ENCODE measurements at places on chromosomes 4 and X.

DNA sequence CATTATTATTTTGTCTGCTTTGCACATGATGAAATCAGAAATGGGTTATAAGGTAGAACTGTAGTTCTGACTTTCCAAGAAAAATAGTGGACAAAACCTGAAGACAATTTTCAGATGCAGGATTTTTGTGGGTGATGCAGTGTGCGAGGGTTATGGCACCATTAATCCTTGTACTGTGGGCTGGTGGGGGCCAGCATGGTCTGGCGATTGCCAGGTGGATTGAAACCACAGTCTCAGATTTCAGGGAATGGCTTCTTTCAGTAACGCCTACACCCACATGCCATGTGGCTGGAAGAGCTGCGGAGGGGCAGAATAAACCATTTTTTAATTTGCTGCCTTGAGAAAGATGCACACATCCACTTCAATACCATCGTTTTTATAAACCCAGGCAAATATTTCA, 150.5 kb downstream of the ARSF start:
- DNase-seq = no peak

GRCh38 chr4:143394739-143395453, 58.2 kb downstream of the GAB1 start:
- DNase-seq = no peak

DNA sequence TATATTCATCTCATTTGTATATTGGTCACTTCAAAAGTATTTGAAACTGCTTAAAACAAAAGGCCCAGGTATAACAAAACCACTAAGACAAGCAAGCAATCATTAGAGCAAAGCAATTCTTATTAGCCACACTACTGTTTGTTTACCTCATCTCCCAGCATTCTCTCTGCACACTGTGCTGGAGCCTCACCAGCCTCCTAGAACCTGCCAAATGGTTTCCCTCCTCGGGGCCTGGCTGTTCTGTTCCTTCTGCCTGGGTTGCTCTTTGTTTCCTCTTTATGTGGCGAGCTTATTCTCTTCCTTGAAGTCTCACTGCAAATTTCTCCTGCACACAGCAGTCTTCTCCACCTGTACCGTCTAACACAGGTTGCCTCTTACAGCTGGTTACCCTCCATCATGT, 67.5 kb upstream of the MND1 start:
- no peak for DNase-seq

DNA sequence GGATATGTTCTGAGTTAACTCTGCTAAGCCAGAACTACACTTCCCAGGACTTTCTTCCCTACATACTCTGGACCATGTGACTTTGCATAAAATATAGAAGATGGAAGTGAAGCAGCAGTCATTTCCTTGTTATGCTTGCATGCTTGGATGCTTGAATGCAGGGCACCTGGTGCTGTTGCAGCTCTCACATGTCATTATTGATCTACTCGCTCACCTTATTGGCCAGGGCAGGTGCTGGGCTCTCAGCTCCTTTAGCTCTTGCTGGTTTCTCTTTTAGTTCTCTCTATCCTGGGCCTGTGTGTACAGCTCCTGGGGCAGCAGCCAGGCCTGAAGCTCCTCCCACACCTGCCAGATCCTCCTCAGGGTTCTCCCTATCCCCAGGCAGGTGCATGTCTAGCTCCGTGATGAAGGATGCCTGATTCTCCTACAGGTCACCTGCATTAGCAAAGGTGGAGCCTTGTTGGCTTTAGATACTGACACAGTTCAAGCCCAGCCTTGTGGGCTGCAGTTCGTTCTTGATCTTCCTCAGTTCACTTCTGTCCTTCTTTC, 53.3 kb downstream of the MED28 start:
- no peak for DNase-seq

DNA sequence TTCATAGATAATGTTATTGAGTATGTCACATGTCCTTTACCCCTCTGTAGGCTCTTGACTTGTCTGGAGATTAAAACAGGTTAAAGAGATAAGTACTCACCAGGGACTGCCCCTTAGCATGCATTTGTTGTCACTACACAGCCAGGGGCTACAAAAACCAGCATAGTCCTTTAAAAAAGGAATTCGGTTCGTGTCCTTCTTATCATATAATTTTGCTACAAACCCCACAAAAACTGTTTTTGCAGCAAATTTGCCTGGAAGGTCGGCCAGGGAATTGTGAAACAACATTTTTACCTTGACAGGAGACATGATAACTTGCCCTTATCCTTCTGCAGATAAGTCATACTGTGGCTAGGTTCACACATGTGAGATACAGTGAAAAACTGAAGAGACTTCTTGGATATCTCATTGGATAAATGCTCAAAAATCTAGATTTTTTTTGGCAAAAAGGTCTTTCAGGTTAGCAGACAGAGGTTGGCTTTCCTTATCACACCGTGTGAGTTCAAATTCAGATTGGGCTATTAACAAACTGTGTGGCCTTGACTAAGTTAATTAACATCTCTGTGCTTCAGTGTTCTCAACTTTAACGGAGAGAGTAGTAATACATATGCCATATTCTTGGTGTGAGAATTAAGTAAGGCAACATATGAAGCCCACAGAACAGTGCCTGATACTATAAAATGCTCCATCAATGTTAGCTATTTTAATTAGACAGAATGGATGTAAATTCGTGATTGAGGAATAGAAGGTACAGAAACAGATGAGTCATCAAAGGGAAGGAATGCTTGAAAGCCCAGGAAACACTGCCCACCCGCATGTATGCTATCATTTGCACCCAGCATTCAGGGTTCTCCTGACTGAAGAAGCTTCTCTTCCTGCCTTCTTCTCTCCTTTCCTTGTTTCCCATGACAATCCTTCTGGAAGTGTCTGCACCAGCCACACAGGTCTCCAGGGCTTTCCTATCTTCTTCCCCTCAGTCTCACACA, 30.0 kb downstream of the FAM9C start:
- DNase-seq = no peak

DNA sequence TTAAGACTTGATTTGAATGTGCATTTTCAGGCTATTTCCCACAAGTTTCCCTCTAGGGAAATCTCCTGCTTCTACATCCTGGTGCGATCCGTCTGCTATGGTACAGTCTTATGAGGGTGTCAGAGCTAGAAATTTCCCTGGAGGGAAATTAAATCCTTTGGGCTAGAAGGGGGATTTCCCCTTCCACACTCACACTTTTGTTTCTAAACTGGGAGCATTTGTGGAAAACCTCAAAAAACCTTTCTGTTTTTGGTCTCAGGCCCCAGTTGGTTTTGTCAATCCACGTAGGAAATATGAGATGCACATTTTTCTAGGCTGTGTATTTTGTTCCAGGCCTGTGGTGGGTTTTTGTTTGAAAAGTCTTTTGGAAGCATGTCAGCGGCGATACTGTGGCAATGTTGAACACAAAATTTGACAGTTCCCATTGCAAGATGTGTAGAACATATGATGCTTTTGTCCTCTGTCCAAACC, 17.8 kb downstream of the HMGB3 start:
- no peak for DNase-seq

- no peak for DNase-seq
These were observed 19.8 kb upstream of the SORCS2 start for GRCh38 chr4:7172508-7172907.

DNA sequence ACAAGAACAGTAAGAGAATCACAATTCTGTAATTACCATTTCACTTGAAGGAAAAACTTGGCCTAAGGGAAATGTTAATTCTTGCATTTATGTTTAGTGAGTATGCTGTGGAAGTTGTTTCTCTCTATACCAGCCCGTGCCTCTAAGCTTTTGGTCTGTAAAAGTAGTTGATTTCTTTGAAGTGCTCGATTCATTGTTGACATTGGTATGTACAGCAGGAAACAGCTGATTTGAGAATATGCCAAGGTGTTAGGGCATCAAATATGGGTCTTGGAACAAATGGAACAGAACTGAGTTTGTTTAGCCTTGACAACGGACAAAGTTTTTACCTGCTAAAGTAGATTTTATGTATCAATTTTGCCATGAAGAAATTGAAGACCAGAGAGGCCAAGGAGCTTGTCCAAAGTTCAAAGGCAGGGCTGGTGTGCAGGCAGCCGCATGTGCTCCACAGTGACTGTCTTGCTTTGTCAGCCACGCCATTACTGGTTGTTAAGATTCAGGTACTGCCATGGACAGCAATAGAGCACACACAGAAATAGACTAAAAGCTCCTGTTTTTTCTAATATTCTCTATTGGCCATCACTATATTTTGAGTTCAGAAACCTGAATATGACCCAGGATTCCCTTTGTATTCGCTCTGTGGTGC, 75.5 kb upstream of the TLR3 start:
- DNase-seq = no peak

- no peak for DNase-seq
These were observed 42.1 kb upstream of the SPINK2 start for GRCh38 chr4:56863441-56864139.

DNA sequence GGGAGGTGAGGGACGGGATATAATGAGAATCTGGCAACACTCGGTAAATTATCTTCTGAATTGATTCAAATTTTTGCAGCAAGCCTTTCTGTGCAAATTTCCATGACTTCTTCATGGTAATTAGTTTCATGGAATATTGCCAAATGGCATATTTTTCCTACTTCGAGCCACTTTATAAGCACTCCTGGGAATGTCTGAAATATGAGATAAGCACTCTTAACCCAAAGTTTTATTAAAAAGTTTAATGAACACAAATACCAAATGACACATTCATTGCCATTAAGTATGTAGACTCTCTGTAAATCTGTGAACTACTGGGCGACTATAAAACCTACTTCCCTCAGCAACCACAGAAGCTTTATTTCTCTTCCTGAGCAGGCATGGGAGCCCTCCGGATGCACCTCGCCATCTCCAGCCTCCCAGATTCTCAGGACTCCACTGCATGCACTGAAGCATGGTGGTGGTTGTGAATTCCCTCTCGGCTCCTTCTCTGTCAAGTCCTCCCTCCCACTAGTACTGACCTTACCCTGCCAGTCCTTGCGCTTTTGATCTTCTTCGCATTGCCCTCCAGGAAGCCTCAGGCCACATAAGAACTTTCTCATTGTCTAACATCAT, 154.4 kb upstream of the RPL34 start:
- no peak for DNase-seq

- no peak for DNase-seq
These were observed 36.5 kb downstream of the TBC1D9 start for GRCh38 chr4:140719686-140720085.

- DNase-seq = no peak
These were observed 49.2 kb downstream of the DDX53 start for GRCh38 chrX:23048806-23049573.

DNA sequence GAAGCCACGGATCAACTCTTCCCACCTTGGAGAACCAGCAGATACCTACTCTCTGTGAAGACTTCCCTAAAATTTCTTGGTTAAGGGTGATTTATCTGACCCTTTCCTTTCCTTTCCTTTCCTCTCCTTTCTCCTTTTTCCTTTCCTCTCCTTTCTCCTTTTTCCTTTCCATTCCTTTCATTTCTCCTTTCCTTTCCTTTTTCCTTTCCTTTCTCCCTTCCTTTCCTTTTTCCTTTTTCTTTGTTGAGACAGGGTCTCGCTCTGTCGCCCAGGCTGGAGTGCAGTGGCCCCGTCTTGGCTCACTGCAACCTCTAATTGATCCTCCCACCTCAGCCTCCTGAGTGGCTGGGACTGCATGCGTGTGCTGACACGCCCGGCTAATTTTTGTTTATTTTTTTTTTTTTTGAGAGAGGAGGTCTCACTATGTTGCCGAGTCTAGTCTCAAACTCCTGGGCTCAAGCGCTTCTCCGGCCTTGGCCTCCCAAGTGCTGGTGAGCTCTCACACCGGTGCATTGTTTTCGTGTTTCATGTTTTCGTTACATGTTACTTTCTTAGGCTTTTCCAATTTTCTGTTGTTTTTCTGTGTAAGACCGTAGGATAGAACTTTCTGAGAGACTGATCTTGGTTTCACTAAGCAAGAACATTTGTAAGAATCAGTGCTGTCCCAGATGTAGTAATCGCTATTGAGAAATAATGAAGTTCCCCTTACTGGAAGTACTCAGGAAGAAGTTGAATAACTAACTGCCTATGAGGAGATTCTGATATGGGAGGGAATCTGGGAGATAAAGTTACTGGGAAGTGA, 2.0 kb downstream of the TMEM165 start:
- DNase-seq = no peak

- DNase-seq = no peak
These were observed 23.1 kb downstream of the BANK1 start for GRCh38 chr4:101813604-101814003.

- DNase-seq = no peak
These were observed 11.7 kb downstream of the OTUD5 start for GRCh38 chrX:48945517-48946348.

- DNase-seq = no peak
These were observed 45.2 kb downstream of the PRSS12 start for GRCh38 chr4:118307643-118308042.

DNA sequence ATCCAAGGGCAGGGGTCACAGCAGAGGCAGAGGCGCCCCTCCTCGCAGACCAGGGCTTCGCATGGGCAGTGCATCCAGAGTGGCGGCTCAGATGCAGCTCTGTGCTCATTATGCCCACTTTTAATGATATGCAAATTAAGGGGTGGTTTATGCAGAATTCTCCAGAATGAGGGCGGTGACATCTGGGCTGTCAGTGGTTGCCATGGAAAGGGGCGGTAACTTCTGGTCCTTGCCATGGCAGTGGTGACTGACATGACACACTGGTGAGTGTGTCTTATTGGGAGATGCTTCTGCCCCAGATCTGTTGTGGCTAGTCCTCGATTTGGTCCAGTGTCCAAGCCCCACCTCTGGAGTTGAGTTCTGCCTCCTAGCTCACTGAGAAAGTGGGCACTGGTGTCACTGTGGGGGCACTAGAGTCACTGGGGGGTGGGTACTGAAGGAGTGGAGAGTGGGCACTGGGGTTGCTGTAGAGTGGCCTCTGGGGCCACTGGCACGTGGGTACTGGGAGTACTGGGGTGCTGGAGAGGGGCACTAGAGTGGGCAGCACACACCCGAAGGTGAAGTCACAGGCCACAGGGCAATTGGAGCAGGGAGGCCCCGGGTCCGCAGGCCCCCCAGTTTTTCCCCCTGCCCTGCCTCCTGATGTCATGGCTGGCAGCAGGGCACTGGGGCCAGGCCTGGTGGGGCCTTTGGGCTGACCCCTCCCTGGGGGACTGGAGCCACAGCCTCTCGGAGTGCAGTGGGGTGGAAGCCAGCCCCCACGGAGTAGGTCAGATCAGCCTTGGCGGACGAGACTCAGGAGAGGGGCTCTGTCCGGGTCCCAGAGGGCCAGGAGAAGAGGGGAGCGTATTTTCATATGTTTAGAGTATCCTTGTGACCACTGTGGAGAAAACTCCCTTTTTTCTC, 98.6 kb upstream of the NKX1-1 start:
- no peak for DNase-seq

DNA sequence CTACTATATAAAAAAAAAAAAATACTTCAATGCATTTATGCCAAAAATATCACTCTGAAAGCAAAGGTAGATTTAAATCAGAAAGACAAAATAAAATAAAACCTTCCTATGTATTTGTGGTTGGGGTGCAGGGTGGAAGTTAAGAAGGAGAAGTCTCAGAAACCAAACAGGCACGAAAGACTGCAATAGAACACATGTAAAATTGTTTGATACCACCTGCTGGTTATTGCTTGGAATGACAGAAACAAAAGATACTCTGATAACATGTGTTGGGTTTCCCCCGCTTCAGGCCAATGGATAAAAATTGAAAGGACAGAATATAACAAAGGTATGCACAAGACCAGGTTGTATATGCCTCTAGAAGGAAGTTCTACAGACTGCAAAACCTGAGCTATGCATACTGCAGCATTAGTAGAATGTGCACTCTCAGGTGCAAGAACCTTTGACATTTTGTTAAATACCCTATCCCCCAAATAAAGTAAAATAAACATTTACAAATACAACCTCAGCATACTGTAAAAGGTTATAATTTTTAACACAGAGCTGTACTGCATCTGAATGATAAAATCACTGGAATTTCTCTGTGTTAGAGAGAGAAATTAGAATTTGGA, 118.8 kb downstream of the GABRA2 start:
- DNase-seq = peak; percentile 3

All from NCI-H2081 treated with DMSO at 0.1 percent for 48 hours (cell line).